RKO (cell line): ENCODE measurements at places on chromosomes 1 and 21.

GRCh38 chr1:74513411-74514300, 1.2 kb upstream of the LRRC53 start:
- no peak for DNase-seq

DNA sequence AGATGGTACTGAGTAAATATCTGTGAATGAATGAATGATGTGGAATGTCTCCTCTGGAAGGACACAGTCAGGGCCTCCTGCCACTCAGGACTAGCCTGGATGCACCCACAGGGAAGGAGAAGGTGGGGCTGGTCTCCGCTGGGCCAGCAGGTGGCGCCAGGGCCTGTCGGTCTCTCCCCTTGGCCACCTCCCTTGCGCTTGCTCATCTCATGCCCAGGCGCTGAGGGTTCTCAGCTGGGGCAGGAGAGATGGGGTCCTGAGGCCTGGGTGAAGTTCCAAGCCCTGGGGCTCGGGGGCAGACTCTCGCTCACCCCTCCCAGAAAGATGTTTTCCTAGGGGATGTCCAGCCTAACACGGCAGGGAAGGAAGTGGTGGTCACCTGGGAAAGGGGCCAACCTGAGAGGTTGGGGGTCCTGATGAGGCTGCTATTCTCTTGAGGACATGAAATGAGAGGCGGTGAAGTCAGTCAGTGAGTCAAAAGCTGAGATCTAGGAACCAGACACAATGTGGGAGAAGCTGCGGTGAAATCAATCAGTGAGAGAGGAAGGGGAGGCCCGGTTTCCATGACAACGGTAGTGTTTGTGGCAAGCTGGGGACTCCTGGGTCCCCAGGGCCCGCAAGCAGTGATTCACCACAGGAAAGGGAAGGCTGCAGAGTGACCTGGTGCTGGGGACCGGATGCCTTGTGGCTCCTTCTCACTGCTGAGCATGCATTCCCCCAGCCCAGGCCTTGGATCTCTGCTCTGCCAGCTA, 14.6 kb upstream of the MEX3A start:
- DNase-seq = peak; percentile 80

DNA sequence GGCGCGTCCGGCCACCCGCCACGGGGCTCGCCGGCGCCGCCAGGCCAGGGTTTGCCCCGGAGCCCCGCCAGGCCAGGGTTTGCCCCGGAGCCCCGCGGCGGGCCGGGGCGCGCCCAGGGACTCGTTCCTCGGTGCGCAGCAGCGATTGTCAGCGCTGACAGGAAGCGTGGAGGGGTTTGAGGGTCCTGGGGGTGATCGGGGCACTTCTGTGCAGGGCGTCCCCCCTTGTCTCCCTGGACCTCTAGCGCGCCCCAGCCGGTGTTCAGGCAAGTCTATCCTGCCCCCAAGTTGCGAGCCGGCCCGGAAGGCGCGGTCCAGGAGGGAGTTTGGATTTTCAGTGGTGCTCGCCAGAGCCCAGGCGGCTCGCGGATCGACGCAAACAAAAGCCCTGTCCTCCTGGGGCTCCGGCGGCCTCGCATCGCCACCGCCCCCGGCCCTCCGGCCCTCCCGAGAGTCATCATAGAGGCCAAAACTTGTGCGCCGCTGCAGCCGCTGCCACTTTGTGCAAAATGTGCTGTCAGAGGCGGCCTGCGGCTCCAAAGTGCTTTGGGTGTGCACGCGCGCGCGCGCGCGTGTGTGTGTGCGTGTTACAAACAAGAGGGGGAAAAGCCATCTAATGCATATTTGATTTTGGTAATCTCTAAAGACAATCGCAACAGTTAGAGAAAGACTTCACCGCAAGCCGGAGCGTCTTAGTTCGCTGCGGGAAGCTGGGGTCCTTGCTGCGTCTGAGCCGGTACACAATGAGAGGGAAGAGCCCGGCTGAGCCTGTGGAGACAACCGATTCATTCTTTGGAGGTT, 1.0 kb downstream of the ROR1 start:
- DNase-seq = no peak

GRCh38 chr1:60866226-60866900, 216.0 kb upstream of the NFIA start:
- no peak for DNase-seq

DNA sequence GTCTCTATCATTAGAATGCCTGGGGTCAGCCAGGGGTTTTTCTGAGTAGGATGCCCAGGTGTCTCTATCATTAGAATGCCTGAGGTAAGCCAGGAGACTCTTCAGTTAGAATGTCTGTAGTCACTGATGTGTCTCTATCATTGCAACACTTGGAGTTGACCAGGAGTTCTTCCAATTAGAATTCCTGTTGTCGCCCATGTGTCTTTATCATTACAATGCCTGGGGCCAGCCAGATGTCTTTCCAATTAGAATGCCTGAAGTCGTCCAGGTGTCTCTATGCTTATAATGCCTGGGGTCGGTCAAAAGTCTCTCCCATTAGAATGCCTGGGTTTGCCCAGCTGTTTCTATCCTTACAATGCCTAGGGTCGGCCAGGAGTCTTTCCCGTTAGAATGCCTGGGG, 55.8 kb downstream of the RNF187 start:
- DNase-seq = no peak

GRCh38 chr1:94083681-94084080, 37.3 kb downstream of the ABCA4 start:
- no peak for DNase-seq

GRCh38 chr1:244815600-244816099, 19.8 kb upstream of the COX20 start:
- no peak for DNase-seq

DNA sequence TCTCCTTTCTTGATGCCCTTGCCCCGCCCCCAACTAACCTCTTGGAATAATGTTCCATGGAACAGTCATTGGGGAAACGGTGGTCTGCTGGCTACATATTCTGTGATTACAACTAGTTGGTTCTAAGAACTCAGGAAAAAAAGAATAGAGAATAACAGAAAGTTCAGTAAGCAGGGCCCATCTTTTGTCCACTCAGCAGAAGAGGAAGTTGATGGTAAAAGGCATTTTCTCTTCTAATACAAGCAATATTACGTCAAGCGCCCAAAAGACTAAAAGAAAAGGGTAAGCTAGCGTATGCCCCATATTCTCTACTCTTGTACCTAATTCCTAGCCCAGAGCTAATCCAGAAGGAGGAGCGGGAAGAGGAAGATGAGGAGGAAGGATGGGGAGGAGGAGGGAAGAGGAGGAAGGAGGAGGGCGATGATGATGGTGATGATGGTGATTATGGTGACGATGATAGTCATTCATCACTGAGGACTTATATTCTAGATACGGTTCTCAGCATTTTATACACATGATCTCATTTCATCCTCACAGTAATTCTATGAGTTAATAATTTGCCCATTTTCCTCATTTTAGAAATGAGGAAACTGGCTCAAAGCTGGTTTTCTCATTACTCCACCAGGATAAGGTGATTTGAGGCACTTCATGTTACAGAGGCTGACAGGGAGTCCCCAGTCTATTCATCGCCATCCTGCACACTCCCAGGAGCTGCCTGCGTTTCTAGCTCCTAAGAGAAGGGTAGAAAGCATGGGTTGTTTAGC, 76.6 kb upstream of the EFHD2 start:
- DNase-seq = no peak

GRCh38 chr1:9344426-9345200, 51.9 kb downstream of the SPSB1 start:
- DNase-seq = no peak

GRCh38 chr1:236269439-236269838, 12.3 kb downstream of the ERO1B start:
- no peak for DNase-seq

DNA sequence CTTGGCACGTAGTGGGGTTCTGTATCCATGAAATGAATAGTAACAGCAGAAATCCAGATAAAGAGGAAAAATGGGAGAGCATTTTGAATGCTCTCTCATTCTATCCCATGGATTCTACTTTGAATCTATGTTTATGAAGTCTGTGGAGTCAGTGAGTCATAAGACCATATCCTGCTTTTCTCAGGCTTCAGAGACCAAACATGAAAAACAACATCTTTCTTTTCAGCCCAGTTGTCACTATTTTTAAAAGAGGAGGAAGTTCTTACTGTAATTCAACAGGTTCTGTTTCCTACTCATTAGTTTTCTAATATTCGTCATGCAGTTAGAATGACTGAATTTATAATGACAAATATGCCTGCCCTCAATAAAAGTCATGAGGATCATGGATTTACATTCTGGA, 39.4 kb upstream of the CD55 start:
- no peak for DNase-seq

- no peak for DNase-seq
Observed at GRCh38 chr1:247088967-247089366, 10.4 kb upstream of the ZNF670 start.

DNA sequence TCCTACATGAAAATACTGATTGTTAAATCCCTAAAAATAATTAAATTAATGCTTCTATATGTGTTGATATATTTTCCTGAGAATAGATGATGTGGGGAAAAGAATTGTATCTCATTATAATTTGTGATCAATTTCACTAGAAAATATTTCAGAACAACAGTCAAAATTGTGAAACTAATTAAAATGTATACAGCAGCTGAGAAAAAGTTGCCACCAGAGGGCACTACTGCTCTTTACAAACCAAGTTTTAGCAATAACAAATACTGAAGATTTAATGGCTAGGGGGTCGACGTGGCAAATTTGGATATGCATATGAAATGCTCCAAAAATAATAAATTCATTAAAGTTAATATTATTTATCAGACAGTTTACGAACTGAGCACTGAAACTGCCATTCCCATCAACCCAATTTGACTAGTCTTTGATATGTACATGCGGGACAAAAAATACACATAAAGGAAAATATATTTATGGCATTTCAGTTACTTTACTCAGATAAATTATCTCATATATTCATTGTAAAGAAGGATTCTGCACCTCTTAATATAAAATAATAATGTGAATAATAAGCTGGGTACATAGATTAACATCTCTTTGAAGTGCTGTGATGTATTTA, 96.3 kb upstream of the TMPRSS15 start:
- DNase-seq = peak; percentile 62

GRCh38 chr1:186757851-186758250, 70.9 kb upstream of the PLA2G4A start:
- DNase-seq = no peak

GRCh38 chr21:38363693-38364092, 106.9 kb downstream of the KCNJ15 start:
- no peak for DNase-seq

- DNase-seq = no peak
Observed at GRCh38 chr1:10007169-10007568, 10.1 kb downstream of the RBP7 start.

- DNase-seq = peak; percentile 75
Observed at GRCh38 chr1:17865912-17866739, 111.0 kb downstream of the ACTL8 start.

GRCh38 chr1:201795066-201795465, 33.9 kb upstream of the IPO9 start:
- peak; percentile 33 for DNase-seq

- DNase-seq = no peak
Observed at GRCh38 chr1:186063091-186063657, 311.9 kb downstream of the TPR start.

- DNase-seq = no peak
Observed at GRCh38 chr1:170410401-170411166, 121.4 kb upstream of the GORAB start.

DNA sequence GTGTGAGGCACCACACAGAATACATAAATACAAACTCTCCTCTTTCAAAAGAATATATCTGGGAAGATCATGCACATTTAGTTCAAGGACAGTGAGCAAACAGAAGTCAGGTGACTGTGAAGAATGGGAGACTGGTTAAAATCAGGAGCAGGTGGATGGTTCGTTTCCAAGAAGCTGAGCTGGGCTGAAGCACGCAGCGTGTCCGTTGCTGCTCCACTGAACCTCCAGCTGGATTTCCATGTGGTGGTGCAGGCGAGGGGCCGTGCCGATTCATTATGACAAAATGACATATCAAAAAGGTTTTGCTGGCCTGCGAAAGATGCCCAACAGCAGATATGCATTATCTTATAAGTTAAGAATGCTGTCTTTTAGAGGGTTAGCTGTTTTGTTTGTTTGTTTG, 66.0 kb downstream of the OLIG1 start:
- DNase-seq = no peak
